ENCODE measurements at places on chromosomes 4 and X. TPM values are rescaled to one million over a fixed set of nuclear protein-coding genes. Genes with fewer than 3 reads are reported as not detected.

Gene PLXNB3
- total RNA-seq, result 4.6 TPM

DNA sequence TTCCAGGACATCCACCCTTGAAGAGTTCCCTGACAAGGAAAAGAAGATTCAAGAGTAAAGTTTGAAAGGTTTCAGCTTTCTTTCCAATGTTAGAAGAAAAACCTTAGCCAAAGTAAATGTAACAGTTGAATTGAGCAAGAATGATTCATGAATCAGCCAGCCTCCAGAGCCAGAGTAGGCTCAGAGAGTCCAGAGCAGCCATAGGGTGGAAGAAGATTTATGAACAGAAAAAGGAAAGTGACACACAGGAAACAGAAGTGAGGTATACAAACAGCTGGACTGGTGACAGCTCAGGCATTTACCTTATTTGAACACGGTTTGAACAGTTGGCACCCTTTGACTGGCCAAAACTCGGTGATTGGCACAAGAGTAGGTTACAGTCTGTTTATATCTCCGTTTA, 63.2 kb downstream of the QDPR start:
- DNase-seq, result no peak

- DNase-seq, result no peak
These were observed 18.0 kb downstream of the TBC1D9 start for GRCh38 chr4:140738139-140738538.

Gene FRMD7
- not detected for total RNA-seq

- no peak for DNase-seq
These were observed 38.7 kb upstream of the JADE1 start for GRCh38 chr4:128770807-128771206.

DNA sequence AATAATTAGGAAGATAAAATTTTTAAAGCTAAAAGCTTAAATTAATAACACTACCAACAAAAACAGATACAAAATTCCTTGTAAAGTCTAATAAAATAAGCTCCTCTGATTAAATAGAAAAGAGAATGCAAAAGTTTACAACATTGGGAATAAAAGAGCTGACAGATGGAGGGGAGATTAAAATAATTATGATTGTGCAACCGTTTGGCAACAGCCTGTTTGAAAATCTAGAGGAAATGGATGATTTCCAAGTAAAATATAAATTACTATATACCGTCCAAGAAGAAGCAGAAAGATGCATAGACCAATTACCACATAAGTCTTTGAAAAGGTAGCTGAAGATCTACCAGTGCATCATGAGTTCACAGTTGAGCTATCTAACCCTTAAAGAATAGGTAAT, 46.4 kb upstream of the VBP1 start:
- no peak for DNase-seq

Gene NUP62CL
- total RNA-seq, result 0.32 TPM

Gene CFAP99
- total RNA-seq, result not detected

Gene GABRE
- total RNA-seq, result 44.3 TPM

Gene DAPP1
- total RNA-seq, result 0.16 TPM

- DNase-seq, result peak; percentile 46
These were observed 315.9 kb downstream of the MAPK10 start for GRCh38 chr4:86043755-86044592.

GRCh38 chr4:8005814-8006215, 66.2 kb upstream of the AFAP1 start:
- no peak for DNase-seq

GRCh38 chr4:37641886-37642849, 44.0 kb downstream of the RELL1 start:
- DNase-seq, result no peak

- DNase-seq, result no peak
These were observed 87.3 kb upstream of the DHRSX start for GRCh38 chrX:2588049-2588448.

Gene STX18
- total RNA-seq, result 18.2 TPM

Gene PNMA6E
- total RNA-seq, result not detected

- DNase-seq, result no peak
These were observed 69.9 kb downstream of the GASK1B start for GRCh38 chr4:158102904-158103303.

Gene RAB9A
- total RNA-seq, result 17.1 TPM

GRCh38 chr4:183576701-183577404, 72.0 kb downstream of the ING2 start:
- DNase-seq, result no peak

DNA sequence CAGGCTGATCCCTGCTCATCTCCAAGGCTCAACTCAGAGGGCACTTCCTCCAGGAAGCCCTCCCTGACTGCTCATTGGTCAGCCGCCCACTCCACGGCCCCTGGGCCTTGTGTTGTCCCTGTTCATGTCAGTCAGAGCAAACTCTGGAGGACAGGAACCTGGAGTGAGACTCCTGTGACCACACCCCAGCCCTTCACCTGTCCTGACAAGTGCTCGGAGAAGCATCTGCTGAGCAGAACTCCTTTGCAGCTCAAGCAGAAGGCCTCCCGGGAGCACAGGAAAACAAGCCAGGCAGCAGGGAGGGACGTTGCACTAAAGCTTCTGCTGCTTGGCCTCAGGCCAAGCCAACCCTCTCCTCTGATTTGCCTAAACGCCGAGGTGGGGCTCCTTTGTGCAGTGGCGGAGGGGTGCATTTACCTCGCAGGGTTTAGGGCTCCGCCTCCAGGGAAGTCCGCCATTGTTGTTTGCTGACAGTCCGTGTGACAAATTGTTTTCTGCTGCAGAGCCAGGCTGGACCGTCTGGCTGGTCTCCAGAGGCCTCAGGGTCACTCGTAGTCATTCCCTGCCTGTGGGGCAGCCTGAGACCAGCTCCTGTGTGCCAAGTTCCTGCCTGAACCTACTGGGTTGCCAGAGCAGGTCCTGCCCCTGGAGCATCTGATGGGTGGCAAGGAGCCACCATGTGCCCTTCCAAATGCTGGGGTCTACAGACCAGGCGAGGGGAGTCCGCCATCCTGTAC, 61.8 kb downstream of the C4orf50 start:
- DNase-seq, result no peak

Gene SLC10A6
- total RNA-seq, result 0.37 TPM

- no peak for DNase-seq
These were observed 19.5 kb upstream of the CXCR3 start for GRCh38 chrX:71637848-71638247.

DNA sequence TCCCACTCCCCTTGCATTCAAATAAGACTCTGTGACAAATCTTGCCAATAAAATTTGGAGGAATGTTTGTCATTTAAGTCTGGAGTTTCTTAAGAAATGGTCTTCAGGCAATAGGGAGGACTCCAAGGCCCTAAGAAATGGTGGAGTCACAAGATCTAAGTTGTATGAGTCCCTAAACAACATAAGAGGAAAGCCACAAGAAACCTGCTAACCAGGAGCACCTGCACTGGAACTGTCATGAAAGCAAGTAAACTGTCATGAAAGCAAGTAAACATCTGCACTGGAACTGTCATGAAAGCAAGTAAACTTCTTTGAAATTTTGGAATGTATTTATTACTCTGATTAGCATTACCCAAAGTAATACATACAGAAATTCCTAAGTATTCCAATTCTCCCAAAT, 3.5 kb downstream of the CNOT6L start:
- DNase-seq, result no peak

GRCh38 chr4:112942077-112942476, 107.4 kb upstream of the ANK2 start:
- no peak for DNase-seq

DNA sequence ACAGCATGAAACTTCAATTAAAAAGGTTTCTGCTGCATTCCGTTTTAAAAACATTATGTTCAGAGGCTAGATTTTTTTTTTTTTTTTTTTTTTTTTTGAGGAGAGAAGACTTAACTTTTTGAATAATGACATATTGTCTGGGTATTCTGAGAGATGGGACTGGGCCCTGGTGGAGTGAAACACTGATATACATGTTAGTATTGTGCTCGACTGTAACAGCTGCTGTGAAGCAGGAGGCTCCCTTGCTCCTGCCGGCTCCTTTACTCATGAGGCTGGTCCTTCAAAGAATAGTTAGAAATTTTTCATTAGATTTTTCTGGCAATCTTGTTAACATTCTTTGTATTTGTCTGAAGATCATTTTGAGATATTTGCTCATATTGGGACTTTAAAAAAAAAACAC, 73.3 kb downstream of the TMEM131L start:
- DNase-seq, result no peak

- DNase-seq, result no peak
These were observed 135.7 kb upstream of the MAMLD1 start for GRCh38 chrX:150227321-150227860.

DNA sequence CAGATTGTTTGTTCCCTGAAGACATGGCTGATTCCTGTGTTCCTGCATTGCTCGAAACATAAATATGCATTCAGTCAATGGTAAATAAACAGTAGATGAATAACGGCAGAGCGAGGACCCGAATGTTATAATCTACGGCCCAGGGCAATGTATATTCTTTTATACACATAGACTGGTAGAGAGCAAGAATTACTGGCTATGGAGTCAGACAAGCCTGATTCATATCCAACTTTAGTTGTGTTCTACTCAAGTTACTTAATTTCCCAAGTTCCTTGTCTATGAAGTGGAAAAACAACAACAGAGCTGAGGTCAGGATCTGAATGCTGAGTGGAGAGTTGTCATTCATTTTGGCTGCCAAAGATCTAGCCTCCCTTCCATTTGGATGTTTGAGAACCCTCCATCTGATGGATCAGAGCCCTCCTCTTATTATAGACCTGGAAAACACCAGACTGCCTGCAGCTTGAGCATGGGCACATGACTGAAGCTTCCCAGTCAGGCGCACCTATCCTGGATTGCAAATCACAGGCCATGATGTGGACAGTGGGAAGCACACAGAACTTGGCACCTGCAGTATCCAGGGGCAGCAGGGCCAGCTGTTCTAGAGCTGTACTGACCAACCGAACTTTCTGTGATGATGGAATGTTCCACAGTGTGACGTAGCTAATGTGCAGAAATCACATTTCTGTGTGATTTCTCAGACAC, 80.1 kb downstream of the FAM184B start:
- no peak for DNase-seq
